ENCODE measurements at places on chromosomes 4 and X.

- no peak for DNase-seq
Measured at GRCh38 chr4:139956507-139957017, 197.4 kb downstream of the MAML3 start.

DNA sequence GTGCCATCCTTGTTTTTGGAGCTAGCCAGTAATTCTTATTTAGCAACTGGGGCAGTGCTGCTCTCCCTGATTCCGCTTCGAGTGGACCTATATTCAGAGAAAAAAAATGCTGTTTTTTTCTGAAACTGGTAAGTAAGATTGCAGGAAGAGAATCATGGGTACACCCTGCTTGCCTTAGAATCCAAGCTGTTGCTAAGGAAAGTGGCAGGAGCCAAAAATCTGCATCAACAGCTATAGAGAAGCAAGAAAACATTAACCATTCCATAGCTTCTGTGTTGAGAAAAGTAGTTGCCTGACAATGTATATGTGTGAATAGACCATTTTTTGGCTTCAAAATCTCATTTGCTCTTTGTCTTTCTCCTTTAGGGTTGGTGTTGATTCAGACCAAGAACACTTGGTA, 44.5 kb downstream of the SLC9A6 start:
- DNase-seq = no peak

DNA sequence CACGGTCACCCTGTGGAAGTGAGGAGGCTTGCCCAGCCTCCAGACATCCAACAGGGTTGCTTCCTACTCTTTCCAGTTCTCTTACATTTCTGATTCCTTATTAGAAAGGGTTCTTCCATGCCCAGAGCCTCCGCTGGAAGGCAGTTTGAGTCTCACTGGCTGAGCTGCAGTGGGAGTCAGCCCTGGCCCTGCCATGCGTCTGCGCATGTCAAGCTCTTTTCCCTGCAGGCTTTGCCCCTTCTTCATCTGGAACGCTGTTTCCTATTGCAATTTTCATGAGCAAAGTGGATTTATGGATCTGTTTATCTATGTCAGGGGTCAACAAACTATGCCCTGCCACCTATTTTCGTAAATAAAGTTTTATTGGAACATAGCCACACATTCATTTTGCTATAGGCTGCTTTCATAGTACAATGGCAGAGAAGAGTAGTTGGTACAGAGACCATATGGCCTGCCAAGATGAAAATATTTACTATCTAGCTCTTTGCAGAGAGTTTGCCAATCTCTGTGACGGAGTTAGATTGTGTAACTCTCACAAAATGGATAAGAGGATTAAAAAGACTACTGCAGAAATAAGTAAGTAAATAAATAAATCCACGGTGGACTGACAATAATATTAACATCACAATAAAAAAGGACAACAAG, 3.9 kb upstream of the CHRNA9 start:
- DNase-seq = no peak

GRCh38 chr4:27090406-27090805, 229.8 kb downstream of the STIM2 start:
- no peak for DNase-seq

DNA sequence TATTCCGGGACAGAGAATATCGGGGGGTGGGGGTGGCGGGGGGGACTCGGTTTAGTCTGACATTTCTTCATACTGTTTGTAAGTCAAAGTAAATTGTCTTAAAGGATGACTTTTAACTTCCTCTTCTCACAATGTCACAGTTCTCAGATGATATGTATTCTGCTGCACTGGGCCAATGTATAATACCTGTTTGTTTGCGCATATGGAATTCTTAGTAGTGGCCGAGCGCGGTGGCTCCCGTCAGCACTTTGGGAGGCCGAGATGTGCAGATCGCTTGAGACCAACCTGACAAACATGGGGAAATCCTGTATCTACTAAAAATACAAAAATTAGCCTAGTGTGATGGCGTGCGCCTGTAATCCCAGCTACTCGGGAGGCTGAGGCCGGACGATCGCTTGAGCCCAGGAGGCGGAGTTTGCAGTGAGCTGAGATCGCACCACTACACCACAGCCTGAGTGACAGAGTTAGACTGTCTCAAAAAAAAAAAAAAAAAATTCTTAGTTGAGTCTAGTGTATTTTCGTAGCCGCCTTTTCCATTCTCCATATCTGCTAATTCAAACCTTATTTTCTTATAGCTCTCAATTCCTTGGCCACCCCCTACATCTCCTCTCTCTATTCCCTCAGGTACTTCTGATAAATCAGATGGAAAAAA, 851 bp downstream of the POLR2B start:
- peak; percentile 68 for DNase-seq

- DNase-seq = peak; percentile 38
Measured at GRCh38 chr4:103018391-103019307, 856 bp downstream of the SLC9B1 start.

- DNase-seq = no peak
Measured at GRCh38 chrX:150201841-150202240, 161.3 kb upstream of the MAMLD1 start.

DNA sequence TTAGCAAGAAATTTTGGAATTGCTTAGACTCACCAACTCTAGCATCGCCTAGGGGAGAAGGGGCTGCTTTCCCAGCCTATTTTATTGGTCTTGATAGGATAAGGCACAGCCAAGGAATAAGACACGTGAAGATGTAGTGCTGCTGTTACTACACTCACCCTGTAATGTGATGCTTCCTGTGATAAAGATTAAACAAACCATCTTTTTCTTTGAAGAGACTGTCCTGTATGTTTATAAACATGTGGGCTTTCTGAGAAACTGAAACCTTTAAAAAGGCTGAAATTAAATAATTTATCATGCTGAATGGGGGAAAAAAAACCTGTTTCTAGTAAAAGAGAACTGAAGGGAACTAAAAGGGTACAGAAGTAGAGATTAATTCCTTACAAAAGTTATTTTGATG, 13.2 kb downstream of the TAPT1 start:
- no peak for DNase-seq

GRCh38 chr4:140556372-140557085, 12.2 kb downstream of the UCP1 start:
- no peak for DNase-seq

Measured in hematopoietic multipotent progenitor cell treated with erythropoietin and hydrocortisone succinate and interleukin-3 and kit ligand, for 8 days (in vitro differentiated cells).